C1 segment of cervical spinal cord (tissue), 14 donors: ENCODE measurements at places on chromosomes 12 and 14.

GRCh38 chr14:71163842-71164629, 256.8 kb downstream of the PCNX1 start:
- no peak for DNase-seq

DNA sequence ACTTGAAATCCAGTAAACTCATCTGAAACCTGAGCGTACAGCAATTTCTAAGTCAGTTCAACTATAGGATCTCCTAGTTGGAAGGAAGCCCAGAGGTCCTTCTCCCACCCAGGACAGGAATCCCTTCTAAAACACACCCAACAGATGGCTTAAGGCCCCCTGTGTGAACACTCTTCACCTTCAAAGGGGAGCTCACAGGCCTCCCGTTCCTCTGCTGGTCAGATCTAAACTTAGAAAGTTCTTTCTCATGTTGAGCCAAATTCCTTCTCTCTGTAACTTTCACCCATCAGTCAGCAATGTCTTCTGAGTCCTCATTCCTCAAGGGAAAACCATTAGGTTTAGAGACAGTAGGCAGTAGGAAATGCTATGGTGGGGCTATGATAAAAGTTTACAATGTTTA, 355.2 kb downstream of the PCNX1 start:
- DNase-seq = no peak

GRCh38 chr12:27486961-27487360, 37.0 kb upstream of the PPFIBP1 start:
- DNase-seq = no peak

DNA sequence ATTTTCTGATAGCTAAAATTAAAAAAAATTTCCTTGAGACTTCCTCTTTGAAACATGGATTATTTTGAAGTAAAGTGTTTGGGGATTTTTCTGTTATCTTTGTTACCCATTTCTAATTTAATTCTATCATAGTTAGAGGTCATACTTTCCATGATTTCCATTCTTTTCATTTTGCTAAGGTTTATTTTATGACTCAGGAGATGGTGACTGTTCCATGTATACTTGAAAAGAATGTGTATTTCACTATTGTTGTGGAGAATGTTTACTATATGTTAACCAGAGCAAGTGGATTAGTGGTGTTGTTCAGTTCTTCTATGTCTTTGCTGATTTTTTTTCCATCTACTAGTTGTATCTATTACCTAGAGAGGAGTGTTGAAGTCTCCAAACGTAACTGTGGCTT, 250.5 kb upstream of the PELI2 start:
- no peak for DNase-seq

- DNase-seq = no peak
Observed at GRCh38 chr14:22995889-22996625, 13.7 kb upstream of the AJUBA start.

GRCh38 chr14:20623798-20624197, 17.7 kb downstream of the OR6S1 start:
- DNase-seq = no peak

DNA sequence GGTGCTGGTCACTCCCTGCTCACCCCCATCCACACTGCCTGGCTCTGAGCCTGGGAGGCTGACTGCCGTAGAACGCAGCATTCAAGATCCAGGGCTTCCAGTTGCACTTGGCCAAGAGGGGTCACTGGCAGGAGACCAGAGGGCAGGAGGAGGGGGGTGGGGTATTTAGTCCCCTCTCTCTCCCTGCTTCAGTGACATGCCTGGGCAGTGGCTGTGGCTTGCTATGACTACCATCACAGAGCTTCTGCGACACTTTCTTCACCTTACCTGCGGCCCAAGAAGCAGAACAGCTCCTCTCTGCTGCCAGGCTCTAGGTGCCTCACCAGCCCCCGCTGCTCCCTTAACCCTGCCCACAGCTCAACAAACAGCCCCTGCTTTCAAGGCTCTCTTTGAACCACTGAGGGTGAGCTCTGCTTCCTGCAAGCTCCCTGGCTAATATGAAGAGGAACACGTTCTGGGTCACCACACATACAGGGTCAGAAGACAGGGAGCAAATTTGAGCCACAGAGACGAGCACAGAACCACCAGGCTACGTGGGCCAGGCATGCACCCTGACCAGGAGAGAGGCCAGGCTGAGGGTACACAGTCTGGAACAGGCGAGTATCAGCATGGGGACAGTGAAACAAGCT, 55.7 kb downstream of the ITPK1 start:
- no peak for DNase-seq

- no peak for DNase-seq
Observed at GRCh38 chr12:54020591-54021405, 7.4 kb upstream of the HOXC6 start.

- DNase-seq = no peak
Observed at GRCh38 chr12:104724992-104725585, 233.0 kb downstream of the SLC41A2 start.

DNA sequence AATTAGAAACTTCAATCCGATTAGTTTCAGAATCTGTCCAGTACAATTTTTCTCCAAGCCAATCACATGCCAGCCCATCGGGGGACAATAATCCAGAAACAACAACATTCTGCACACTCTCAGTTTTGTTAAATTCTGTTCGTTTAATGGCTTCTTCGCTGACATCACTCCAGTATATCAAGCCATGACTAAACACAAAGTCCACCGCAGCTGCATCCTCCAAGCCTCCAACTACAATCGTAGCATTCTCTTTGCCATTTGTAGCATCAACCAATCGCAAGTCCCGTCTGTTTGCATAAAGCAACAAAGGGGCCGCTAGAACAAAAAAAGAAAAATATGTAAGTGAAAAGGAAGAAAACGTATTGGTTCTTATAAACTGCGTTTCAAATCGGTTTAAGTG, 22.5 kb downstream of the LRP6 start:
- no peak for DNase-seq
